ENCODE measurements at places on chromosomes 1 and 21. TPM values are rescaled to one million over a fixed set of nuclear protein-coding genes. Genes with fewer than 3 reads are reported as not detected.

The FLG2 gene
- total RNA-seq: not detected

GRCh38 chr1:31748365-31748764 is 15.8 kb downstream of the ADGRB2 start:
- no peak for DNase-seq

DNA sequence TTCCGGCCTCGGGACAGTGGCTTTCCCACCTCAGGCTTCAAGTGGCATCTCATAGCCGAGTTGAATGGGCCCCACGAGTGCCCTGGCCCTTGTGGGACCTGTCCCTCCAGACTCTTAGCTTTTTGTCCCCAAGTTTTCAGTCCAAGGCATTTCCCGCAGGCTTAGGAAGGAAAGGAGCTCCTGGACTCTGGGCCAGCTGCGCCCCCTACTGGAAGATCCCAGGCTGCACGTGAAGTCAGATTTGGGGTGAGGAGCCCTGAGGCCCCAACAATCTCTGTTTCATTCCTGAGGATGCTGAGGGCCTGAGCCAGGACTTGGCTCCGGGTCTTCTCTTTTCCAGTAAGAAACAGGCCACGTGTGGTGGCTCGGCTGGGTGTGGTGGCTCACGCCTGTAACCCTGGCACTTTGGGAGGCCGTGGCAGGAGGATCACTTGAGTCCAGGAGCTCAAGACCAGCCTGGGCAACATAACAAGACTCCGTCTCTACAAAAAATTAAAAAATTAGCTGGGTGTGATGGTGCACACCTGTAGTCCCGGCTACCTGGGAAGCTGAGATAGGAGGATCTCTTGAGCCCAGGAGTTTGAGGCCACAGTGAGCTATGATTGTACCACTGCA is 67.4 kb downstream of the ARHGEF10L start:
- DNase-seq: peak; percentile 71

DNA sequence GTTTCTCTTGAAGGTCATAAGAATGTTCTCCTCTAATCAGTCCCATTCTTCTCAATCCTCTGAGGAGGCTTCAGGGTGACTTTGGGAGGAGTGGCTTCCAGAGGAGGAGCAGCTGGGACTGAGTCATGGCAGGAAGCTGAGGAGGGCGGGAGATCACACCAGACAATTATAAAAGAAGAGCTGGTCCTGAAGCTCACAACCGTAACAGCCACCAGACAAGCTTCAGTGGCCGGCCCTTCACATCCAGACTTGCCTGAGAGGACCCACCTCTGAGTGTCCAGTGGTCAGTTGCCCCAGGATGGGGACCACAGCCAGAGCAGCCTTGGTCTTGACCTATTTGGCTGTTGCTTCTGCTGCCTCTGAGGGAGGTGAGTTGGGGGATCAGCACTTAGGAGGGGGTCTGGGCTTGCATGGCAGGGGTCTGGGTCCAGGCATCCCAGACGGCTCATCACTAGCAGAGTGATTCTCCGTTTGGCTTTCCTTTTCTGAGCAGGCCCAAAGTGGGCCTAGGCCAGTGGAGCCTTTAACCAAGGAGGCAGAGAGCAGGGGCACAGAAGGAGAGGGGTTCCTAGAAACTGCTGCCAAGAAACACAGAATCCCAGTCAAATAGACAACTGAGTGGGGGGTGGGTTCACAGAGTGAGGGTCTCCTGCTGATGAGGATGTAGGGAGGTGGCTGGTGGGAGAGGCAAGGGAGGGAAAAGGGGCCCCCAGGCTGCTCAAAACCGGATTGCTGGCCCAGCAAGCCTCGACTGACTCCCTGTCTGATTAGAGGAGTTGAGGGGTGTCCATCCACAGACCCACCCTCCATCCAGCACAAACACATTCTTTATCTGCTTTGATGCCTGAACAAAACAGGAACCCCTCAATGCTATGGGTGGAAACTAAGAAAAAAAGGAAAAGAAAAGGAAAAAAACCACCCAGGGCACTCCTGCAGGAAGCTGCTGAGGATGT is at the start of gene ECM1:
ECM1 (plus strand) TSS at position 198 of the 953 bp plus-strand sequence; CDS start at position 299, 101 bp downstream.
- DNase-seq: peak; percentile 83

DNA sequence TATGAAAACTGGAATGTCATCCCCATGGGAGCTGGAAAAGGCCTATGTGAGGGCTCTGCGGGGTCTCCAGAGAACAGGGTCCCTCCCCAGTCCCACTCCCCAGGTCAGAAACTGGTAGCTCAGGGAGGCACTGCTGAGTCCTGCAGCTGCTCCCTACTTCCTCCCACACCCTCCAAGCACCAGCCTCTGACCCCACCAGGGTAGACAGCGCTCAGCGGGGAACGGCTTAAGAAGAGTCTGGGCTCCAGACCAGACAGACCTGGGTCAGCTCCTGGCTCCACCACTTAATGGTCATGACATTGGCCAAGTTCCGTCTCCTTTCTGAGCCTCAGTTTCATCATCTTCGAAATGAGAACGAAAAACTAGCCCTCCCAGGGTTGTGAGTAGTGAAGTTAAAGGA is 7.2 kb downstream of the LRP8 start:
- no peak for DNase-seq

- no peak for DNase-seq
Measured at GRCh38 chr1:3939242-3940080, 39.4 kb upstream of the C1orf174 start.

GRCh38 chr1:67773462-67773861 is 59.8 kb downstream of the GNG12 start:
- DNase-seq: no peak

GRCh38 chr1:183218971-183219615 is 33.0 kb downstream of the LAMC2 start:
- DNase-seq: no peak

GRCh38 chr1:168947041-168947440 is 159.4 kb upstream of the ATP1B1 start:
- no peak for DNase-seq

The SYF2 gene
- total RNA-seq: 28.9 TPM

The WDR64 gene
- total RNA-seq: not detected

GRCh38 chr1:47474278-47475193 is 36.7 kb downstream of the FOXD2 start:
- DNase-seq: no peak

The PLEKHN1 gene
- 1.9 TPM for total RNA-seq

- peak; percentile 4 for DNase-seq
Measured at GRCh38 chr1:59903141-59903754, 23.3 kb downstream of the CYP2J2 start.

The ETV3L gene
- not detected for total RNA-seq

The SH2D2A gene
- not detected for total RNA-seq

The GPR137B gene
- 11.6 TPM for total RNA-seq

The PRKCZ gene
- 5.2 TPM for total RNA-seq

DNA sequence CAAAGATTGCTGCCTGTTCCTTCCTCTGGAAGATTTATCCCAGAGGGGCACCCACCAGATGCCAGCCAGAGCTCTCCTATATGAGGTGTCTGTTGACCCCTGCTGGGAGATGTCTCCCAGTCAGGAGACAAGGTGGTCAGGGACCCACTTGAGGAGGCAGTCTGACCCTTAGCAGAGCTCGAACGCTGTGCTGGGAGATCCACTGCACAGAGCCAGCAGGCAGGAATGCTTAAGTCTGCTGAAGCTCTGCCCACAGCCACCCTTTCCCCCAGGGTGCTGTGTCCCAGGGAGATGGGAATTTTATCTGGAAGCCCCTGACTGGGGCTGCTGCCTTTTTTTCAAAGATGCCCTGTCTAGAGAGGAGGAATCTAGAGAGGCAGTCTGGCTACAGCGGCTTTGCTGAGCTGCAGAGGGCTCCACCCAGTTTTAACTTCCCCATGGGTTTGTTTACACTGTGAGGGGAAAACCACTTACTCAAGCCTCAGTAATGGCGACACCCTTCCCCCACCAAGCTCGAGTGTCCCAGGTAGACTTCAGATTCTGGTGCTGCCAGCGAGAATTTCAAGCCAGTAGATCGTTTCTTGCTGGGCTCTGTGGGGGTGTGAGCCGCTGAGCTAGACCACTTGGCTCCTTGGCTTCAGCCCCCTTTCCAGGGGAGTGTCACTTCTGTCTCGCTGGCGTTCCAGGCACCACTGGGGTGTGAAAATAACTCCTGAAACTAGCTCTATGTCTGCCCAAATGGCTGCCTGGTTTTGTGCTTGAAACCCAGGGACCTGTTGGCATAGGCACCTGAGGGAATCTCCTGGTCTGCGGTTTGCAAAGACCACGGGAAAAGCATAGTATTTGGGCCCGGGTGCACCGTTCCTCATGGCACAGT is 51.1 kb upstream of the PDC start:
- DNase-seq: peak; percentile 5

The SPRR5 gene
- total RNA-seq: not detected

- DNase-seq: peak; percentile 52
Measured at GRCh38 chr1:213266983-213267772, 216.1 kb downstream of the RPS6KC1 start.

DNA sequence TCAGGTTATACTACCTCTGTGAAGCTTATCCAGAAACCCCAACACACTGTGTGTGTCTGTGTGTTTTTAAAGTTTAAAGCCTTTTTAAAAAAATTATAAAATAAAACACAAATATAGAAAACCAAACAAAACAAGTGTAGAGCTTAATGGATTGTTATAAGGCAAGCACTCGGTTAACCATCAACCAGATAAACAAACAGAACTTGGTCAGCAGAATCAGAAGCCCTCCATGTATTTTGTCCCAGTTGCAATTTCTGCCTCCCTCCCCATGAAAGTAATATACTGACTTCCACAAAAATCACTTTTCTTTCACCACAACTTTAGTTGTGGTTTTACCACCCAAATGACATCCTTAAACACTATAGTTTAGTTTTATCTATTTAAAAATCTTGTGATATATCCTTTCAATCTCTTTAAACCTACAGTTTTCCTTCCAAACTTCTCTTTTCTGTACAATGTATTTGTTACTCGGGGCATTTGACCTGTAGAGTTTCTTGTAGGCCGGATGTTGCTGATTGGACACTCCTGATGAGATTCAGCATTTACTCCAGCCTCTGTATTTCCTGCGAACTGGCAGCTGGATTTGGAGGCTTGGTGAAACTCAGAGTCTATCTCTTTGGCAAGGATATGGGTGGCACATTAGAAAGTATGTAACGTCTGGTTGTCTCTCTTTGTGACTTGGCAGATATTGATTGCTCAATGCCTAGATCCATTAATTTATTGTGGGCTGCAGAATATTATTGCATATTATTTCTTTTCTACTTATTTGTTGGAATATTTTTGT is 8.6 kb downstream of the PAPPA2 start:
- no peak for DNase-seq

GRCh38 chr1:84789014-84789413 is 98.8 kb upstream of the SSX2IP start:
- no peak for DNase-seq

The CCDC185 gene
- total RNA-seq: not detected

- DNase-seq: peak; percentile 69
Measured at GRCh38 chr1:186828611-186829454, at the start of gene PLA2G4A. PLA2G4A (plus strand) TSS chr1:186828949; CDS start chr1:186854355, 25,406 bp downstream.

DNA sequence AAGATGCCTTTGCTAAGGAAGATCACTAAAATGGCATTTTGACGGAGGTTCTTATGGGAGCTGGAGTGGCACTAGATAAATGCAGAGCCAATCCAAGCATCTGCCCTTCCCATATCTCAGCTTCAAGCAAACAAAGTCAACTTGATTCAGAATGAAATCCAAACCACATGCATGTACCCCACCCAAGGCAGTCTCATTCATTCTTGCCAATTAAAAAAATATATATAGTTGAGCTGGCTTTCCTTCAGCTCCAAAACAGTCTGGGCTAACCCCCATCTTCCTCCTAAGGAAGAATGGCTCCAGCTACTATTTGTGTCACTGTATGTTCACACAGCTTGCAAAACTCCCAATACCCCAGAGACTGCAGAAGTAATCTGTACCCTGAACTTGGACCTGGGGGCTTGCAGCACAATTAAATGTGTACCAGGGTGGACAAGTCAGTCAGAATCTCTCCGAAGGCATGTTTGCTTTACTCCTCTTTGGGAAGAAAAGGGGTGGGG is 35.4 kb downstream of the GPR3 start:
- DNase-seq: no peak

DNA sequence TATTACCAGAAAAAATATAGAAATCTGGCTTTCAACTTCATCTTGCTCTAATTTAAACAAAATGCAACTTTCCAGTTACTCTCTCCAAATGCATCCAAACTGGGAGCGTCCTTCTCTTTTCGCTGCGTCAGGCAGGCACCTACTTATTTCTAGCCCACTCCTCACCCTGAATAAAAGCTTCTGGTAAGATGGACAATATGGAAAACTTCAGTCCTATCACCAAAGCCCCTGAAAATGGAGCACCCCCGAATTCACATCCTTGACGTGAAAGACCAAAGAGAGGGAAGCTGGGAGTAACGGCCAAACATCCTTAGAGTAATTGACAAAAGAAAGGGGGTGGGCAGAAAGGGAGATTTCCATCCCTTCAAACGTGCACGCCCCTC is 5.5 kb upstream of the PROX1 start:
- no peak for DNase-seq

DNA sequence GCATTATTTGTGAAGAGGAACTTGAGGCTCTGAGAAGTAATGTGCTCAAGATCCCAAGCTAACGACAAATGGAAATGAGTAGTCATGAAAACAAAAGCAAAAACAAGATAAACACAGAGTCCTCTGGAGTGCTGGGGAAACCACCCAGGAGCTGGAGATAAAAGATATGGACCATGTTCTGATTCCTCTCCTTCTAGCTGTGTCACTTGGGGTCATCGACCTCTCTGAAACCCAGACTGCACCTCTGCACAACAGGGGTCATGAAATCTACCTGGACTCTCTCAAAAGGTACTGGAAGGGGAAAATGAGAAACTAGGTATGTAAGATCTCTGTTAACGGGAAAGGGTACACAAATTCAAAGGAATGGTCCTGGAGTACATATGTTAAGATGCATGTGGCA is 6.5 kb downstream of the PGLYRP4 start:
- no peak for DNase-seq

The DCST1 gene
- not detected for total RNA-seq

The SAMD13 gene
- under 0.01 TPM for total RNA-seq

The PPM1J gene
- 1.3 TPM for total RNA-seq

DNA sequence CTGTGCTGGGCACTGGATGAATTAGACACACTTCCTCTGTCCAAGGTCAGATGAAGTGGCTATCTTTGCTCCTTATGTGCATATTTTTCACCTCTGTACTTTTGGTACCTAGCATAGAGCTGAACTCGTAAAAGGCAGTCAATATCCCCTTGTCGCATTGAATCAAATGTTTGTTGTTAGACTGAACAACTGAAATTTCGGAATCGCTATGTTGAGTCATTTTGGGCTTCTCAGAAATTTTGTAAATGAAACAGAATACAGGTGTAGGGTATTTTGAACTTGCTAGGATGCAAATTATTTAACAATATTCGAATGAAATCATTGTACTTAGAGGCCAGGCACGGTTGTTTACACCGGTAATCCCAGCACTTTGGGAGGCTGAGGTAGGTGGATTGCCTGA is 48.0 kb downstream of the PDE4B start:
- no peak for DNase-seq

The ACTA1 gene
- total RNA-seq: not detected

DNA sequence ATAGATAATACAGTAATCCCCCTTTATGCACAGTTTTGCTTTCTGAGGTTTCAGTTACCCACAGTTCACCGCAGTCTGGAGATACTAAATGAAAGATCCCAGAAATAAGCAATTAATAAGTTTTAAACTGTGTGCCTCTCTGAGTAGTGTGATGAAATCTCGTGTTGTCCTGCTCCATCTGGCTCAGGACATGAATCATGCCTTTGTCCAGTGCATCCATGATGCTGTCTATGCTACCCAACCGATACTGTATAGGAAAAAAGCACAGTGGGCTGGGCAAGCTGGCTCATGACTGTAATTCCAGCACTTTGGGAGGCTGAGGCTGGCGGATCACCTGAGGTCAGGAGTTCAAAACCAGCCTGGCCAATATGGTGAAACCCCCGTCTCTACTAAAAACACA is 85.0 kb upstream of the SLC2A1 start:
- DNase-seq: no peak

The SH2D1B gene
- total RNA-seq: not detected

- no peak for DNase-seq
Measured at GRCh38 chr21:45393021-45393420, 11.9 kb upstream of the COL18A1 start.

The MYOM3 gene
- under 0.01 TPM for total RNA-seq

The NPR1 gene
- 1.6 TPM for total RNA-seq

Measured in fibroblast of villous mesenchyme (primary cell).